ENCODE measurements at places on chromosomes 11 and 22.
A peak's percentile ranks its signal among the peaks of the same experiment; 100 is the strongest.

DNA sequence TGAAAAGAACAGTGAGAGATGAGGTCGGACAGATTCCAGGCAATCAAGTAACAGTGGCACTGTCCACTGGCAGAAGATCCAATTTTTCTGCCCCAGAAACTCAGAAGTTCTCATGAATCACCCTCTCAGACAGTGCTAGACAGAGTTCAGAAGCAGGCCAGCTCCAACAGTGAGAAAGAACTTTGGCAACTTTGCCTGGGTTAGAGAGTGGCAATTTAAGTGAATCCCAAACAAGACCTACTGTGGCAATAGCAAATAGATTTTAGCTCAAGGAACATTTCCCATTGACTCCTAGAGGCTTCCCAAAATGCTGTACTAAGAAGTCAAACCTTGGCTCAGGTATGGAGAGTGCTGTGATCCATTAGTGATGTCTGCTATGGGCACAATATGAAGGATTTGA is 12.3 kb downstream of the CD44 start:
- DNase-seq = peak; percentile 3

- no peak for DNase-seq
These were observed 494.6 kb upstream of the FAT3 start for GRCh38 chr11:91730057-91730456.

DNA sequence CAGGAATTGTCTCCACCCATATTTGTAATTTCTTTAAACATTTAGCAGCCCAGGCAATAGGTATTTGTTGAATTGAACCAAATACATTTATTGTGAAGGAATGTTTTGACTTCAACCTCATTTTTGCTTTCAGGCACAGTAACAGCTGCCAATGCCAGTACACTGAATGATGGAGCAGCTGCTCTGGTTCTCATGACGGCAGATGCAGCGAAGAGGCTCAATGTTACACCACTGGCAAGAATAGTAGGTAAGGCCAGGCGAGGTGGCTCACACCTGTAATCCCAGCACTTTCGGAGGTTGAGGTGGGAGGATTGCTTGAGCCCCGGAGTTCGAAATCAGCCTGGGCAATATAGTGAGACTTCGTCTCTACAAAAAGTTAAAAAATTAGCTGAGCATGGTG is 20.9 kb downstream of the ACAT1 start:
- DNase-seq = no peak

- DNase-seq = no peak
These were observed 15.3 kb upstream of the ZBTB16 start for GRCh38 chr11:114044042-114044871.

DNA sequence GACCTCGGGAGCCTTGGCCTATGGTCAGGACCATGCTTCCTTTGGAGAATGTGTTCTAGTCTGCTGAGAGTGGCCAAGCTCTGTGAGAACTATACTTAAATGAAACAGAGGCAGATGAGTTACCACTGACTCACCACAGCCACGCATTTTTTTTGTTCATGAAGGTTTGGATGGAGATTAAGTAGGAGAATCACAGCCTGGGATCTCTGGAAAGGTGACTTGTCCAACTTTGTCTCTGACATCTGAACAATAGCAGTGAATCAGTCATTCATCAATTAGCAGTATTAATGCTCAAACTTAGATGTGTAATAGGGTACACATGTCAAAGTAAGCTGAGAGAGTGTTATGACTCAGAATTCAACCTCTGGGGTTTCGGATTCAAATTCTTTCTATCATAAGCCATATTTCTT is 100.7 kb upstream of the ANO3 start:
- no peak for DNase-seq

Measured in activated CD4-positive, alpha-beta T cell treated with anti-CD3 and anti-CD28 coated beads for 4 hours (primary cell).